Tibial nerve (tissue), 4 donors: ENCODE measurements at places on chromosomes 3 and 15.

DNA sequence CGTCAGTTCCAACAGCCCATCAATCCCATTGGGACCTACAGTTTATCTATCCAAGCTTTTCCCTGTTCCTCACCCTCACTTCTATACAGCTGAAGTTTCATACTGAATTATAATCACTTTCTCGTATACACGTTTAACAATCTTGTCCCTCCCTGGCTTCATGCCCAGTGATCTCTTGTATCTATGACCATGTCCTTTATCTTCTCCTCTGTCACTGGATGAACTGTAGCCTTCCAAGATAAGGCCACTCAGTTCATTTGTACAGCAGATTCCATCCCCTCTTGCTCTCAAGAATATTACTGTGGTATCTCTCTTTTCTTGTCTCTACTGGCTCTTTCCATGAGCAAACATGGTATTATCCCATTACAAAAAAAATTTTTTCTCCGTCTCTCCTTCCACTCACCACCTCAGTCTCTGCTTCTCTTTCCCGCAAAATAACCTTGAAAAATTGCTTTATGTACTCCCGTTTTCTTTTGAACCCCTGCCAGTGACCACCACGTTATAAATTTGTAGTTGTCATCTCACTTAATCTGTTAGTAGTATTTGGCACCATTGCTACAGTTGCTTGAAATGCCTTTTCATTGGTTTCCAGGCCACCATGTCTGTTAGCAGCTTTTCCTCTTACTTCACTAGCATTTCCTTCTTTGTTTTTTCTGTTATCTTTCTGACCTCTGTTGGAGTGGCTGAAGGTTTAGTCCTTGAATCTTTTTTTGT is 9.4 kb downstream of the CTNNB1 start:
- DNase-seq = no peak

DNA sequence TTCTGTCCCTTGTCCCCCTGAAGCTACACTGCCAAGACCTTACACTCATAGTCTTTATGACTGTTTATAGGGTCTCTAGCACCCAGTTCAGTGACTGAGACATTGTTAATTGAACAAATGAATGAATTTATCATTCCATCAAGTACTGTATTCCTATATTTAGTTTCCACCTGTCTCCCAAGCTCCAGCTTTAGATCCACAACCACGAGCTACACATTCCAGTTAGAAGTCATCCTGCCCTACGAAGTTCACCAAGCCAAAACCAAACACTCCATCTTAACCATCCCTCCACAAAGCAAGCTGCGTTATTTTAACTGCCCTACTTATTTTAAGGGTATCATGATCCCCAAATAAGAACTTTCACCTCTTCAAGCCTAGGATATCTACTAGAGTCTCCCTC is 31.3 kb downstream of the TNIK start:
- DNase-seq = no peak

GRCh38 chr15:56205061-56205876 is 38.4 kb downstream of the RFX7 start:
- DNase-seq = no peak

DNA sequence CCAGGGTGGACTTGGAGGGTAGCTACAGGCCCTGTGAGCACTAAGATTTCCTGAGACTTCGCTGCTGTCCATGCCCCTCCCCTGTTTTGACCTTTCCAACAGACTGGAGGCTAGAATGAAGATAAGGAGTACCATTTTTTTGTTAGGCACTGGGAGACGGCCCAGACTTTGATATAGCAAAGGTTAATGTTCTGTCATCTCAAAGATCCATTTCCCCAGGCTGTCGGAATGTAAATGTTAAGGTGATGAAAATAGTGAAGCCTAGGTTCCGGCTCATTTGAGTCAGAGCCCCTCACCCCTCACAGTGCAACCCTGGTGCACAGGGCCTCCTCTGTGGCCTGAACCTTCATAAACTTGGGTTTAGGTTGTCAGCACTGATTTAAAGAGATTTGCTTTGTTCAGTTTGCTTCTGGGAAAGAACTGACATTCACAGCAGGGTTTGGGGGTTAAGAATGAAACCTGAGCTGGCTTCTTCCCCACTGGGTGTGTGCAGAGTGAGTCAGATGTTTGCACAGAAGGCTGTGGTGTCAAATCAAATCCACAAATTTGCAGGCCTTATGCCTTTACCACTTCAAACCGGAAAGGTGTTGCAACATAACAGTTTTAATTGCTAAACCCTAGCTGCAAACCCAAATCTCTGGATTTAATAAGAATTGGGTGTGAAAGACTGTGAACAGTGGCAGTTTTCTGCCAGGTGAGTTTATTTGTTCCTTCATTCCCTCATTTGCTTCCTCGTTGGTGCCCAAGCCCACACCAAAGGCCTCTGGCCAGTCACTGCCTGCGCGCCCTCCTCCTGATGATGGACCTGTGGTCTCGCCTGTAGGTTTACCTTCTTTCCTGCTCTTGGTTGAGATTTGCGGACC is 20.6 kb upstream of the KCTD6 start:
- DNase-seq = no peak

DNA sequence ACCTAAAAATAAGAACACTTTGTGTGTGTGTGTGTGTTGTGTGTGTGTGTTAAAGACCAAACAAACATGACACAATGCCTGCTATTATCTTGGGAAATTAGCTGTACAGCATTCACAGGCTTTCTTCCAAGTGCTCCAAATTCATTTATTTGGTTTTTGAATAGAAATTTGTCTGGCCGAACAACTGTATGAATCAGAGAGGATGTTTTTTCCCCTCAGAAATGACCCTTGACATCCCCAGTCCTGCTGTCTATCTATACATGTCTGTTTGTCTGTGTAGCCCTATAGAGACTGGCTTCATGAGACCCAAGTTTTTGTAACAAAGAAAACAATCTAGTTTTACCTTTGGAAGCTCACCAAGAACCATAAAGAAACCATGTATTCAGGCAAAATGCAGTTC is 549.8 kb downstream of the NSUN3 start:
- DNase-seq = no peak

GRCh38 chr3:10601151-10601856 is 95.9 kb upstream of the ATP2B2 start:
- no peak for DNase-seq

DNA sequence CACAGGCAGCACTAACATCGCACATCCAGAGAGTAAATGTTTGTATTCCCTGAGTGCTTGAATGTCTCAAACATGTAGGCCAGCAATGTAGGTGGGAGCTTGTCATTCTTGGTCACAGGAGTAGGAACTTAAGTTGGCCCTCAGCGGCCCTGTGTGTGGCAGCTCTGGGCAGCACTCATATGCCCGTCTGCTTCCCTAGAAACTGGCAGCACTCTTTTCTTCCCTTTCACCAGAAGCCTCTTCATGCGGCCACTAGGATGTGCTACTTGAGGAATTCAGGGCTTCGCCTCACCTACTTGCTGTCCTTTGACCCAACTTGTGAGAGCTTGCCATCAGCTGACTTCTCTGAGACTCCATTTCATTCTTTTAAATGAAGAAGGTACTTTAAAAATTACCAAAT is 69.5 kb downstream of the TIPARP start:
- no peak for DNase-seq

DNA sequence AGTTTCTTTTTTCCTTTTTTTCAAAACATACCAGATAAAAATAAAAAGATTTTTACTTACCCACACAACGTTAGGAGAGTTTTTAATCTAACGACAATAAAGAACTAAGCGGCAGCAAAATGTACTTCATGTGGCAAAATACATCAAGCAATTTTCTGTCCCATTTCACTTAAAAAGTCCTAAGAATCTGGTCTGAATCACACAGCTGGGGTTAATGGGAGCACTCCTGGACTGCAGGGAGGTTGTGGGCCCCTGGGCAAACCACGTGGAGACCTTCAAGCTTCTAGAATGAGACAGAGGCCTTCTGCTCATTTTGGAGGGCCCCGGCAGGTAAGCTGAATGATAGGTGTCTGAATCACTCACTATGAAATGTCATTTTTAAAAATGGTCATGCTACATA is 193.8 kb downstream of the RORA start:
- DNase-seq = no peak

GRCh38 chr3:138549179-138549977 is 44.7 kb downstream of the CEP70 start:
- no peak for DNase-seq

DNA sequence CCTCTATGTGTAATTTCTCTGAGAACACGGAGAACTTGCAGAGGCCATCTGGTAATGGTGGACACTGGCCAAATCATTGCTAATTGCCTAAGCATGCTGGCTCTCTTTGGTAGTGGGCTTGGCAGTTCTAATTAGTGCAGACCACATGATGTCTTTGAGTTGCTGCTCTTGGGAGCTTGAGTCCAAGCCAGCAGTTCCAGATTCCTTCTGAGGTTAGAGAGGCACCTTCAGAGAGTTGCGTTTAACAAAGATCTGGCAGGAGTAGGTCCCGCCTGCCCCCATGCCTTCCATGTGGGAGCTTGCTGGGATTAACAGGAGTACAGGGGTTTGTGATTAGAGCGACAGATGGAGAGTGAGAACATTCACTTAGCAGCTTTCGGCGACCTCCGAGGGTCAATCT is 449.0 kb upstream of the LMCD1 start:
- no peak for DNase-seq

DNA sequence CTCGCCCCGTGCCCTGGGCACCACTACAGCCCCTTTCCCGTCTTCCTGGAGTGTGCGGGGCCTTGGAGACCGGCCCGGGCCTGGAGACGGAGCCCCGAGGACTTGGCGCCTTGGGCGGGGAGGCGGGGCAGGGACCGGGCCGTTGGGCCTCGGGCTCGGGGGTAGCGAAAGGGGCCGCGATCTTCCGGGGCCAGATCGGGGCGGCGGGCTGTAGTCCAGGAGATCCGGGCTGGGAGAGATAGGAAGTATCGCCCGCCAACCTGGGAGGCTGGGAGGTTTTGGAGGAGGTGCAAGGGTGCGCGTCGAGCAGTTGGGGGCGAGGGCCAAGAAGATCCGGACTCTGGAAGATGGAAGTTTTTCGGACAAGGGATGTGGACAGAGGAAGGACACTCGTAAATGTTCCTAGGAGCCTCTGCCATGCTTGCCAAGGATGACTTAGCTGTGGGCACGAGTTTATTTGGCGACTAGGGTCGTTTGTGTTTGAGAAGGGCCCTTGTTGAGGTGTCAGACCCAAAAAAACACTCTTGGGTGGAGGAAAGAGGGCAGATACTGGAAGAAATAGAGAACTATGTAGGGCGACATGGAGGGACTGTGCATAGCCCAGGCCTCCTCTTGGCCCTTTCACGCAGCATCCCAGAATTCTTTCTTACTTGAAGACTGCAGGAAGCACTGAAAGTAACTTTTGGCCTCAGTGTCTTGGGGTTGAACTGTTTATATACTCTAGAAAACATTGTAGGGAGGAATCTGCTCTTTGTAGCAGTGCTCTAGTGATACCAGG is 712 bp downstream of the RTF1 start:
- DNase-seq = no peak

DNA sequence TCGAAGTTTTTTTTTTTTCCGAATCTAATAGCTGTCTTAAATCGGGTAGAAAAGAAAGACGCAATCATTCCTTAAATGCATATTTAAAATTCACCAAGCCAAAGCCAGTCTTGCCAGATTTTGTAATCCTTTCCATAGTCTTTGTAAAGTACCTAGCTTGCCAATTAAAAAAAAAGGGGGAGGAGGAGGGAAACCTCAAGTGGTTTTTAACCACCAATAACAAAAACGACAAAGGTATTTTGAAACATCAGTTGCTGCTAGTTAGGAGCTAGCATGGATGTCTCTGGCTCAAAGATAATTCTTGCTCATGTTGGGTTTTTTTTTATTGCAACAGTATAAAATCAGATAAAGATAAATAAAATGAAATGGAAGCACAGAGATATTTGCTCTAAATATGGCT is 187.9 kb downstream of the MECOM start:
- no peak for DNase-seq
